Uterus (tissue), 4 donors: ENCODE measurements at places on chromosomes 1 and 21. TPM values are rescaled to one million over a fixed set of nuclear protein-coding genes. Genes with fewer than 3 reads are reported as not detected.

The CITED4 gene
- total RNA-seq, result 4.1 TPM

DNA sequence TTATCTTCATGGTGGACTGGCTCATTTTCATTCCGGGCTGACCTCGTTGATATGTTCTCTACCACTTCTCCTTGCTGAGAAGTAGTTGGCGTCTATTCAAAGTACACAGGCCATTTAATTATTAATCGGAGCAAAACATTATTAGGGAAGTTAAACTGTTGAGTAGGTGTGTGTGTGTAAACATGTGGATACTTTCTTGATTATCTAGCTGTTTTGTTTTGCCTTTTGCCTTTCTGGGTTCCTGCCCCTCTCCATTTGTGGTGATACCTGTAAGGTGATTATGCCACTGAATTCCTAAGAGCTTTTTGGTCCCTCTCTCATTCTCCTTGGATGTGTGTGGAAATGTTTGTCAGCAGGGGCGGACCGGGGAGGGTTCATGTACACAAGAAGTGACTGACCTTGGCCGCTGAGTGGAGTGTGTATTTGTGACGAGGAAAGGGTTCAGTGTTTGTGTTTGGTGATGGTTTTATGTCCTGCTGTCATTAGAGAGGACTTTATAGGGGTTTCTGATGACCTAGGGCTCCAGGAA is 56.6 kb upstream of the PPP2R5A start:
- H3K4me3 ChIP-seq, result no peak overlapping the region
- no peaks in the 10 kb centered on the region for H3K36me3 ChIP-seq
- H3K4me1 ChIP-seq, result no peaks in the 10 kb centered on the region

The MROH7 gene
- 5.6 TPM for total RNA-seq

DNA sequence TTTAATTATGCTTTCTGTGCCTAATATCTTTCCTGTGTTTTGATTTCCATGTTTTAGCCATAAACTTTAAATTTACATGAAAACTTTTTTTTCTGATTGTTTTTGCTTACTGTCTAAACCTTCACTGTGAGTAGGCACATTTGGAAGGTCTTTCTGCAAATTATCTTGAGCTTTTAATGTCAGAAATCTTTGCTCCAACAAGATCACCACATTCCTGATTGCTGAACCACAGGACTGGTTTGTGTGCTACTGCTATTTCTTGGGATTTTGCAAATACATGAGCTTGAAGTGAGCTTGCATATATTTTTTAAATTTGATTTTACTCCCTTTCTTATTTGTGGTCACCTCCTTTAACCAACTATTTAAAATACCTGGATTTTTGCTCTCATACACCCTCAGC is 61.3 kb downstream of the PTBP2 start:
- no peak for DNase-seq
- no peaks in the 10 kb centered on the region for H3K27me3 ChIP-seq
- no peaks in the 10 kb centered on the region for H3K36me3 ChIP-seq
- no peaks in the 10 kb centered on the region for H3K4me1 ChIP-seq
- H3K27ac ChIP-seq, result no peak overlapping the region

DNA sequence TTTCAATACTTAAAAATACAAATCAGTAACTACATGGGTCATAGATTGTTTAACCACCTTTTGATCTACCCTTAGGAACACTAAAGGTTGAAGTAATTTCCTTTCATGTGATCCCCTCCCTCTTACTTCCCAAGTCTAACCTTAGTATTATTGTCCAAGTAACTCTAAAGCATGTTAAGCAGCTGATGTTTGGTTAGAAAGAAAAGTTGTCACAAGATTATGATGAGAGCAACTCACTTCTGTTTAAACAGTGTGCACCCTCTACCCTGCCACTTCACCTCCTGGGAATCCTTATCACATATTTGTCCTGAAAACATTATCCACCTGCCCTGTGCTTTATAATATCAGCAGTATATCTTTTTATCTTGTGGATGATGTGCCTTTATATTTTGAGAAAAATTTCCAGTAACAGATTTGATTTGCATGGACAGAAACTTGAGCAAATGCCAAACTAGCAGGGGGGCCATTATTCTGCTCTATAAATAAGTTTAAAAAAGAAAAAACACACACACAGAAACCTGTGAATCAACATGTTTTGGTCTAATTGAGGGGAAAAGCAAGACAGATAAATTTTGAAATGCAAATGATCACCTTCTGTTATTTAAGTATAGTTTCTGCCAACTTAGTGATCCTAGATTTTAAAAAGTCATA is 194.3 kb downstream of the RPS6KC1 start:
- no peaks in the 10 kb centered on the region for H3K36me3 ChIP-seq
- no peak for DNase-seq
- H3K4me3 ChIP-seq, result no peak overlapping the region
- no peaks in the 10 kb centered on the region for H3K4me1 ChIP-seq
- H3K27ac ChIP-seq, result no peak overlapping the region
- H3K27me3 ChIP-seq, result no peaks in the 10 kb centered on the region

GRCh38 chr1:56137521-56138505 is 441.6 kb downstream of the PLPP3 start:
- no peak for DNase-seq
- no peaks in the 10 kb centered on the region for H3K4me1 ChIP-seq
- H3K36me3 ChIP-seq, result no peaks in the 10 kb centered on the region
- no peaks in the 10 kb centered on the region for H3K27me3 ChIP-seq
- H3K27ac ChIP-seq, result no peak overlapping the region

The RNU1-2 gene
- under 0.01 TPM for total RNA-seq

The RGS8 gene
- total RNA-seq, result not detected

- no peaks in the 10 kb centered on the region for H3K4me1 ChIP-seq
- H3K27me3 ChIP-seq, result no peaks in the 10 kb centered on the region
- no peak overlapping the region for H3K27ac ChIP-seq
- no peaks in the 10 kb centered on the region for H3K36me3 ChIP-seq
Observed at GRCh38 chr1:241678536-241678935, 26.5 kb downstream of the WDR64 start.

DNA sequence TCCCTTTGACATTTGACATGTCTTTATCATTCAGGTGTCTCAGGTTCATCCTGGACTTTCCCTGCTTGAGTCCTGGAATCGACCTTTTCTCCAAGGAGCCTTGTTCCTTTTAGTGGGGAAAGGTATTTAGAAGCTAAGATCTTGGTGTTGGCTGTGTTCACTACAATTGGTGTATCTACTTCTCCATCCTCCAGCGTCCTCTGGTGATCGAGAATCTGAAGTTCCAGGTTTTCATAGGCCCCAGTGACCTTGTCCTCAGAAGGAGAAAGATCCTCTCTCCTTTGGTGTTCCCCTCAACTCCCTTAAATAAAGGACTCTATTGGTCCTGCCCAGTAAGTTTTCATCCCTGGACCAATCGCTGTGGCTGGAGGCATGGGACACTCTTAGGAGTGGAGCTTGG is 22.1 kb downstream of the MROH7 start:
- H3K27me3 ChIP-seq, result no peaks in the 10 kb centered on the region
- no peaks in the 10 kb centered on the region for H3K4me1 ChIP-seq
- H3K4me3 ChIP-seq, result no peak overlapping the region
- DNase-seq, result no peak
- H3K27ac ChIP-seq, result no peak overlapping the region

GRCh38 chr1:156963621-156964020 is 43.2 kb downstream of the LRRC71 start:
- no peaks in the 10 kb centered on the region for H3K27me3 ChIP-seq
- H3K36me3 ChIP-seq, result no peaks in the 10 kb centered on the region
- no peak overlapping the region for H3K27ac ChIP-seq
- DNase-seq, result no peak
- no peaks in the 10 kb centered on the region for H3K4me1 ChIP-seq

The PAPPA2 gene
- total RNA-seq, result 0.51 TPM

The RIMKLA gene
- not detected for total RNA-seq

The KLF17 gene
- total RNA-seq, result 0.58 TPM

- no peak for DNase-seq
- H3K36me3 ChIP-seq, result no peaks in the 10 kb centered on the region
- H3K4me1 ChIP-seq, result no peaks in the 10 kb centered on the region
- no peak overlapping the region for H3K4me3 ChIP-seq
- H3K27me3 ChIP-seq, result no peaks in the 10 kb centered on the region
Observed at GRCh38 chr1:195979646-195980045, 628.6 kb downstream of the KCNT2 start.

The GFI1 gene
- 2.4 TPM for total RNA-seq

DNA sequence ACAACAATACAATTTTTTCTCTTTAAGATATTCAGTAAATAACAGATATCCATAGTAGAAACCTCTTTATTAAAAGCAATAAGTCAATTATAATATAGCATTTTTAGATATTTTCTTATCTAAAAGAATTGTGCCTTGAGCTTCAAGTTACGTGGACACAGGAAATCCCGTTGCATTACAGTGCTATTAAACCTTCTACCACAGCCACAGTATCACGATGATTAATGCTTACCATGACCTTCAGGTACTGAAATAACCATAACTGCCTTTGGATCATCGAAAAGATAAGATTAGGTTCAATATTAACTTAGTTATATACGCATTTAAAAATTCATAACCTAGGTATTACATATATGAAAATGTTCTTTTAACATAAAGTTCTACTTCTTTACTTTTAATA is 17.9 kb downstream of the B3GALNT2 start:
- H3K27me3 ChIP-seq, result no peaks in the 10 kb centered on the region
- DNase-seq, result no peak
- no peaks in the 10 kb centered on the region for H3K36me3 ChIP-seq
- H3K27ac ChIP-seq, result no peak overlapping the region
- no peak overlapping the region for H3K4me3 ChIP-seq
